ENCODE measurements at places on chromosomes 16 and 17. TPM values are rescaled to one million over a fixed set of nuclear protein-coding genes. Genes with fewer than 3 reads are reported as not detected.

DNA sequence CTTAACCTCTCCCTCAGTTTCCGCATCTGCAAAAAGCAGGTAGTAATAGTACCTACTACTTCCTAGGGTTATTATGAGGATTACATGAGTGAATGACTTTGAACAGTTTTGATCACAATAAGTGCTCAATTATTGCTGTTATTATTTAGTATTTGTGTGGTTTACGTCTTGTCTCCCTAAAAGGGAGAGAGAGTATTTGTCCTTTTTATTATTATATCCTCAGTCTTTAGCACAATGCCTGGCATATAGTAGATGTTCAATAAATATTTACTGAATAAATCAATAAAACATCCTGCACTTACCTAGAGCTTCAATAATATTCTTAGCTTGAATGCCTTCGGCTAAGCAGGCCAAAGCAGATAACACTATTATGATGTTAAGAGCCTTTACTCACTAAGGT is 160.0 kb downstream of the TANC2 start:
- H3K27me3 ChIP-seq: no peaks in the 10 kb centered on the region
- no peaks in the 10 kb centered on the region for H3K36me3 ChIP-seq
- no peak overlapping the region for H3K27ac ChIP-seq
- H3K4me1 ChIP-seq: no peaks in the 10 kb centered on the region
- no peak for DNase-seq

C17orf67 gene
- not detected for total RNA-seq

GRCh38 chr17:57329380-57330214 is 73.3 kb downstream of the MSI2 start:
- no peaks in the 10 kb centered on the region for H3K36me3 ChIP-seq
- H3K27ac ChIP-seq: peak overlapping the region; percentile 56
- no peak for DNase-seq

DNA sequence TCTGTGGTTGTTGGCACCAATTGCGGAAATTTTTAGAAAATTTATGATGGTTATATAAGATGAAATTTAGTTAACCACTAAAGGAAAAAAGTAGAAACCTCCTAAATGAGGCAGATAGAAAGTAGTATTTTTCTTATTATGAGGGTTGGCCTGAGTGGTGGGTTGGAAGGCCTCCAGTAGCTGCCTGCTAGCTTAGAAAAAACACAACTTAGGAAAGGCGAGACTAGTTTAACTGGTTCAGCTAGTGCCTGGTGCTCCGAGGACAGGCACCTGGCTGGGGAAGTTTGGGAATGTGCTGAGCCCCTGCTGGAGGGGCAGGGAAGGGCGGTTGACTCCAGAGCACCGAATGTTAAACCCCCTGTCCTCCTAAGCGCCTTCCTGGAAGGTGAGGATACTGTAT is 19.9 kb downstream of the LDHD start:
- H3K4me1 ChIP-seq: peaks cover 26% of the 10 kb centered on the region
- H3K27me3 ChIP-seq: no peaks in the 10 kb centered on the region
- peaks cover 14% of the 10 kb centered on the region for H3K36me3 ChIP-seq
- H3K27ac ChIP-seq: no peak overlapping the region

DNA sequence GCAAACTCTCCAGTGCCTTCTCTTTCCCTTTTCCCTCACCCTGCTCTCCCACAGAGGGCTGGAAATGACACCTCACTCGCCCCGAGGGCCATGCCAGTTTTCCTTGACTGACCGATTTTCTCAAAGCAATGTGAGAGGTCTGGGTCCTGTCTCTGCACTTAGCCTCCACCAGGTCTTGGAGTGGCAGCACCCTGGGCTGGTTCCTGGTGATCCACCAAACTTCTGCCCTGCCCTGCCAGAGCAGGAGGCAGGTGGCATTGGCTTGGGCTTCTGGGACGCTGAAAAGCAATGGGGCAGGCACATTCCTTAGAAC is 97.5 kb downstream of the RAB11FIP4 start:
- peak overlapping the region; percentile 64 for H3K4me3 ChIP-seq
- no peaks in the 10 kb centered on the region for H3K4me1 ChIP-seq
- DNase-seq: no peak
- H3K36me3 ChIP-seq: no peaks in the 10 kb centered on the region
